Activated CD4-positive, alpha-beta T cell treated with anti-CD3 and anti-CD28 coated beads for 24 hours (primary cell): ENCODE measurements at places on chromosomes 2 and 18.

DNA sequence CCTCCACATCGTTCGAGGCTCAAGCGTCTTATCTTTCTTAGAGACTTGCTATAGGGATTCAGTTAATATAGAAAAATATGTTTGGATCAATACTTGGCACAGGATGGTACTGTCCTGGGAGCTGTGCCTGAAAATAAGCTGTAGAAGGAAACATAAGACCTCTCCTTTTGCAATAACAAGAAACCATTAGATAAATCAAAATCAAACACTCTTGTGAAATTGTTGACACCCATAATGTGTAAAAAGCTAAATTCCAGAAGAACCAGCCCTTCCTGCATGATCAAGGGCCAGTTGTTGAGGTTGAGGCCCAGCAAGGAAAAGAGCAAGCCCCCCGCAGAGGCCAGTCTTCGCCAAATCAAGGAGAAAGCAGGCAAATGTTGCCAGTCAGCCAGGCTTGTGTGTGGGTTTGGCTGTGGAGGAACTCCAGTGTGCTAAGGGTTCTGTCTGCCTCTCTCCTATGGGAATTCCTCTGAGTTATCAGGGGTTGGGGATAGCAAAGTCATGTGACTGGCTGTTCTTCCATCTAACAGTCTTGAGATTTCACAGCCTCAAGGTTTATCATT lies 185.7 kb downstream of the ACKR3 start:
- no peak for DNase-seq

GRCh38 chr2:71974846-71975245 lies 172.8 kb downstream of the CYP26B1 start:
- DNase-seq, result no peak

- no peak for DNase-seq
Observed at GRCh38 chr18:59063300-59063906, 76.3 kb upstream of the SEC11C start.

GRCh38 chr2:219331560-219332213 lies 857 bp downstream of the RESP18 start:
- no peak for DNase-seq

DNA sequence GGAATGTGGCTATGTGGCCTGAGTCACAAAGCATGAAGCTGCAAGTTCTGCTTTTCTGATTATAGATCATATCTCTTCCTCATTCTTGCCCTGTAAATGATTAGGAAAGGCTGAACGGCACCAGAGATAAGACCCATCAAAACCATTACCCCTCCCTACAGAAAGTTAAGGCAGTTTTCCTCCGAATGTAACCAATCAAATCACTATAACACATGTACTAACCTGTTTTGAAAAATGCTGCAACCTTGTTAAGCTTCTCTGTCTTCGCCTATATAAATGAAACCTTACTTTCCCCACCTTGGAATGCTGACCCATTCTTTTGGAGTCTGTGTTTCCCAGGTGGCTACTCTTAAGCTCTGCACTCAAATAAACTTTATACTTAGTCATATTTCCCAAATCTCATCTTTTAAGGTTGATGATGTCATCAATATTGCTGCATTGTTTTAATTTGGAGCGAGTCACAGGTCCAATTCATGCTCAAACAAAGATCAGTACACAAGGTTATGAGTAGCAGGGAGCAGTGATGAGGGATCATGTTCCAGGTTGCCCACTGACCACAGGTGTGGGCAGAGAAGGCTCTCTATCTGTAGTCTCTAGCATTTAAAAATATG lies 662.3 kb downstream of the IRS1 start:
- no peak for DNase-seq
